Nasal cavity respiratory epithelium epithelial cell of viscerocranial mucosa (primary cell): ENCODE measurements at places on chromosomes 12 and 14. TPM values are rescaled to one million over a fixed set of nuclear protein-coding genes. Genes with fewer than 3 reads are reported as not detected.

ANKRD33 gene
- not detected in 2 replicates for total RNA-seq

SMIM41 gene
- under 0.01 TPM in 1 of 2 replicates, not detected in the other for total RNA-seq

PZP gene
- total RNA-seq = not detected in 2 replicates

SLC4A8 gene
- 0.14 and 0.68 TPM in 2 replicates for total RNA-seq

GPR84 gene
- total RNA-seq = 0.07 TPM in 1 of 2 replicates, not detected in the other

TRAFD1 gene
- total RNA-seq = 37.1 and 40.0 TPM in 2 replicates
